ENCODE measurements at places on chromosomes 16 and 17.

GRCh38 chr16:2468725-2469398 lies 2.2 kb upstream of the NTN3 start:
- no peak for DNase-seq

GRCh38 chr17:57438066-57438731 lies 181.9 kb downstream of the MSI2 start:
- no peak for DNase-seq

GRCh38 chr17:72393553-72393952 lies 272.7 kb downstream of the SOX9 start:
- no peak for DNase-seq

- no peak for DNase-seq
Measured at GRCh38 chr17:48270899-48271298, 159.1 kb downstream of the SKAP1 start.

DNA sequence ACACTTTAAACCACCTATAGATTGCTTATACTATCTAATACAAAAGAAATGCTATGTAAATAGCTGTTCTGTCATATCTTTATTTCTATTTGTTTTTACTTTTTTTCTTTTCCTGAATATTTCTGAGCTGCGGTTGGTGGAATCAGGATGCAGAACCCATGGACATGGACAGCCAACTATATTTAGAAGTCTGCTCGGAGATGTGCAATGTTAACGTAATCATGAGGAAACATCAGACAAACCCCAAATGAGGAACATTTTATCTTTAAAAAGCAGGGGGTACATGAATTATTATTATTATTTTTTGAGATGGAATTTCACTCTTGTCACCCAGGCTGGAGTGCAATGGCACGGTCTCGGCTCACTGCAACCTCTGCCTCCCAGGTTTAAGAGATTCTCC lies 31.4 kb upstream of the GHDC start:
- no peak for DNase-seq

- no peak for DNase-seq
Measured at GRCh38 chr16:1832838-1833454, 5.9 kb downstream of the FAHD1 start.

- peak; percentile 84 for DNase-seq
Measured at GRCh38 chr17:40536295-40537171, 28.7 kb downstream of the CCR7 start.

- no peak for DNase-seq
Measured at GRCh38 chr16:64416216-64417005, 705.5 kb downstream of the CDH11 start.

GRCh38 chr16:51708861-51709260 lies 557.8 kb upstream of the SALL1 start:
- no peak for DNase-seq

GRCh38 chr17:76501018-76501826 lies at the start of gene RHBDF2:
Gene RHBDF2 (minus strand): TSS chr17:76501423. CDS start chr17:76481524, 19,899 bp downstream.
- DNase-seq, result peak; percentile 90

DNA sequence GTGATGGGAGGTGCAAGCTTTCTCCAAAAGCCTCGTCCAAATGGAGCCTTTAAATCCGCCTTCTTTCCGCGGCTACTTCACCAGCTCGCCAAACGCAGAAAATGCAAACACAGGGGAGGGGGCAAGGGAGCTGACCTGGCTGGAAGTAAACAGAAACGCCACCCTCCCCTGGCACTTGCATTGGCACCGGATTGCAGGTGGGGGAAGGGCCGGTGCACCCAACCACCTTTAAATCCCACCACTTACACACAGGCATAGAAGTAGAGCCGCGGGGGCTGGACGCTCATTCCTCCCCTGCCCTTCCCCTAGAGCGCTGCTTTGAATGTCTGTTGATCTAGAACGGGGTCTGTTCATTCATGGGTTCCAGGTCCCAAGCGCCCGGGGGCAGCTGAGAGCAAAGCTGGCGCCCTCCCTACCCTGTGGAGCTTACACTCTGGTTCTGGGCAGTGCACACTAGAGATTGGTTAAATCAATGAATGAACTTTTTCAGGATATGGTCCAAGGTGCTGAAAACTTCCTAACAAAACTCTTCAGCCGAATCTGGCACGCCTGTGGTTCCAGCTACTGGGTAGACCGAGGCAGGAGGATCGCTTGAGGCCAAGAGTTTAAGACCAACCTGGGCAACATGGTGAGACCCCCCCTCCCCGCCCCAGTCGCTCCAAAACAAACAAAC lies 920 bp upstream of the ZCCHC14 start:
- no peak for DNase-seq

GRCh38 chr17:50657627-50658026 lies 22.9 kb downstream of the ABCC3 start:
- no peak for DNase-seq

GRCh38 chr17:58666858-58667267 lies 25.0 kb downstream of the TEX14 start:
- peak; percentile 92 for DNase-seq

- no peak for DNase-seq
Measured at GRCh38 chr17:72772331-72772821, 320.1 kb downstream of the SLC39A11 start.

GRCh38 chr16:2090777-2091546 lies 43.2 kb downstream of the TSC2 start:
- DNase-seq, result peak; percentile 81

- no peak for DNase-seq
Measured at GRCh38 chr17:59046192-59046591, 60.5 kb downstream of the TRIM37 start.

DNA sequence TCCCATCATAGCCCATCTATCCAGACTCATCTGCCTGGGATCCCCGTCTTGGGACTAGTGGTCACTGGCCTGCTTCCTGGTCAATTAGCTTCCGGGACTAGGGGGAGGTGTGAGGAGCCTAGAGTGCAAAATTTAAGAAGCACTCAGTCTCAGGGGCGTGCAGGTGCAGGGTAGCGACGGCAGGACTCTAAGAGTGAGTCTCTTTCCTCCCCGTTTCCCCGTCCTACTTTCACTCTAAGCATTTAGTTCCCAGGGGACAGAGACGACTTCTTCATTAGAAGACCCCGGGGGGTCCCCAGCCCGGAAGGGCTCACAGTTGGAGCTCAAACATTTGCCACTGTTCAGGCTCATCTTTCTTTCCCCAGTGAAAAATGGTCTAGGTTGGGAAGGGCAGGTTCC lies 677 bp upstream of the ZNHIT3 start:
- DNase-seq, result no peak

DNA sequence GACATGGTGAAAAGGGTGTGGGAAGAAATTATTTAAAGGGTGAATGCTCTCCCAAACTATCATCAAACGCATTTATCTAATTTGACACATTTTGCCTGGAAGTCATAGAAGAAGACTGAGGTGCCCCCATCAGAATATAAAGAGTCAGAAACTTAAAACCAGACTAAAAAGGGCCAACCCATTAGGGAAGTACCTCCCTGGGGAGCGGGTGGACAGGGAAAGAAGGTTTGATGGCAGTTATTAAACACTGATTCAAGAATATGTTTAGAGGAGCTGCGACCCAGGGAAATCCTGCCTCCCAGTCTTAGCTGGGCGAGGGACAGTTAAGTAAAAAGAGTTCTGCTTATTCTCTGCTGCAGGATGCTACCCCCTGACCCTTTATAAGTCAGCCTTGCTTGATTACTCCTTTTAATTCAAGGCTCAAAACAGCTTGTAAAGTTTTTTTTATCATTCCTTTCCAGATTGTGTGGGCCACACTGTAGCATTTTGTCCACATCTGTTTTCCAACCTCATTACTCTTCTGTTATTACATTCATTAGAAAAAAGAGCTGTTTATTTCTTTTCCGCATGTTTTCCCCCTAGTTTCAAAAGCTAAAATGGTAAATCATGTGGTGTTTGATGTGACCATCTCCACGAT lies 138.5 kb upstream of the TBX2 start:
- DNase-seq, result no peak

DNA sequence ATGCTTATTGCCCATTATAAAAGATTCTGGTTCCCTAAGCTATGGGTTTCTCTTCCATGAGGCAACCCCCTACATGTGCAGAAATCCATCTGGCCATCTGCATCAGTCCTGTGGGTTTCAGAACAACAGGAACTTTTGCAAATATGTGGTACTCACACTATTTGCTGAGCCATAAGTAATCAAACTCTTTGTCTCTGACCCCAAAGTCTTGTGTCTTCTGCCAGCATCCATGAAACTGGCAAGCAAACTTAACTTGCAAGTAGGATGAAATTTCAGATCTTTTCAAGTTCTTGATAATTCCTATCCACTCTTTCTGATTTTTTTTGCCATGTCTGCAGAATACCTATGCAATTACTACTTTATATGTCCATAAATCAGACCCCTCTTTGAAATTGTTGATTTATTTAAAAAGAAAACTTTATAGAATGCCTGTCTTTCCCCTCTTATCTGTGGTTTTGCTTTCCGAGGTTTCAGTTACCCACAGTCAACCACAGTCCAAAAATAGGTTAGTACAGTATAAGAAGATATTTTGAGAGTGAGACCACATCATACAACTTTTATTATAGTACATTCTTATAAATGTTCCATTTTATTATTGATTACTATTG lies 158.4 kb upstream of the IRX3 start:
- no peak for DNase-seq

- no peak for DNase-seq
Measured at GRCh38 chr16:13269905-13270528, 368.6 kb downstream of the SHISA9 start.

- no peak for DNase-seq
Measured at GRCh38 chr17:80839511-80839941, 152.1 kb upstream of the CHMP6 start.

- DNase-seq, result peak; percentile 88
Measured at GRCh38 chr17:8173056-8173870, 2.9 kb downstream of the TMEM107 start.

DNA sequence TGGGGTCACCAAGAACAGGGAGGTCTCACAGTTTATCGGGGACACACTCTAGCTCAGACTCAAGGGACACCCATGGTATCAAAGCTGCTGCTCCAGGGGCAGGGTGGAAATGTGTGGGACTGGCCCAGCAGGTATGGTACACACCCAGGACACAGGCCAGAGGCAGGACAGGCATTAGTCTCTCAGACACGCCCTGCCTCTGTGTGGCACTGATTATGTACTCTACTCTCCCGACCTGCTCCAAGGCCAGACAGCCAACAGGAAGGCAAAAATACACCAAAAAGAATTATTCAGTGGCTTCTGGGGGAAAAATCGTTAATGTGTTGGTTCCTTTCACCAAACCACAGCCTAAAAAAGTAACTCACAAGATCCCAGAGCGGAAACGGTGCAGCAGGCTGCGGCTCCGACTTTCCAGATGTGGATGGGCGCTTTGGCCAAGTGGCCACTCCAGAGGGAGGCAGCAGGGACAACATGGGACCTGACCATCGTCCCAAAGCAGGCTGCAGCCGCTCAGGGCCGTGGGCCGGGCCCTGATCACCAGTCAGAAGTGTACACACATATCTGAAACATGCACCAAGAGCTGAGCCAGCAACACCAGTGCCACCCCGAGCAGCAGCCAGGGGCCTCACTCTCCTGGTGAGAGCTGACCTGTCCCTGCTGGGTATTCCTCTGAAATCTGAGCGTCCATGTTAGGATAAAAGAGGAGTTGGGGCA lies 1.0 kb upstream of the SIRT7 start:
- DNase-seq, result peak; percentile 54

DNA sequence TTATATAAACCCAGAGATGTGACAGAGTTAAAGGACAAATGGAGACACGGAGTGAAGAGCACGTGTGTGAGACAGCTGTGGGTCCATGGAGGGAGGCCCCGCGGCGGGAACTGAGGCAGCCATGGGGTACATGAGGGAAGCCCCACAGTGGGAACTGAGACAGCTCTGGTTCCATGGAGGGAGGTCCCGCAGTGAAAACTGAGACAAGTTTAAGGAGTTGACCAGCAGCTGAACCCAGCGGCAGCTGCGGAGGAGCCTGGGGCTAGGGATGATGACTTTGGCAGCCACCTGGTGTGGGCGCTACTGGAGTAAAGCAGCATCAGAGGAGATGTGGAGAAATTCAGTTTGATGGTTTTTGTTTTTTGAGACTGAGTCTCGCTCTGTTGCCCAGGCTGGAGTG lies 185.1 kb downstream of the RPTOR start:
- no peak for DNase-seq

- DNase-seq, result no peak
Measured at GRCh38 chr17:64992325-64992802, 64.2 kb downstream of the GNA13 start.

DNA sequence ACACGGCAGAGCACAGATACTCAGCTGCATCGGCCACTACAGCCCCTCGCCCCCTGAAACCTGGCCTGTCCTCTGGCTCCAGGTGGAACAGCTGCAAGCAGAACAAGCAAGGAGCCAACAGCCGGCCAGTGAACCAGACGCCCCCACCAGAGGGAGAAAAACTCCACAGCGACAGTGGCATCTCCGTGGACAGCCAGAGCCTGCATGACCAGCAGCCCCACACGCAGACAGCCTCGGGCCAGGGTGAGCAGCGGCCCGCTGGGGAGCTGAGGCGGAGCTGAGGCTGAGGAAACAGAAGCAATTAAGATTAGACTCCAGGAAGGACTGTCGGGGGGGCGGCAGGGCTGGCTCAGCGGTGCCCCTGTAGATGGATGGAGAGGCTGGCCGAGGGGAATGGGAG lies 16.7 kb downstream of the NGFR start:
- DNase-seq, result no peak

DNA sequence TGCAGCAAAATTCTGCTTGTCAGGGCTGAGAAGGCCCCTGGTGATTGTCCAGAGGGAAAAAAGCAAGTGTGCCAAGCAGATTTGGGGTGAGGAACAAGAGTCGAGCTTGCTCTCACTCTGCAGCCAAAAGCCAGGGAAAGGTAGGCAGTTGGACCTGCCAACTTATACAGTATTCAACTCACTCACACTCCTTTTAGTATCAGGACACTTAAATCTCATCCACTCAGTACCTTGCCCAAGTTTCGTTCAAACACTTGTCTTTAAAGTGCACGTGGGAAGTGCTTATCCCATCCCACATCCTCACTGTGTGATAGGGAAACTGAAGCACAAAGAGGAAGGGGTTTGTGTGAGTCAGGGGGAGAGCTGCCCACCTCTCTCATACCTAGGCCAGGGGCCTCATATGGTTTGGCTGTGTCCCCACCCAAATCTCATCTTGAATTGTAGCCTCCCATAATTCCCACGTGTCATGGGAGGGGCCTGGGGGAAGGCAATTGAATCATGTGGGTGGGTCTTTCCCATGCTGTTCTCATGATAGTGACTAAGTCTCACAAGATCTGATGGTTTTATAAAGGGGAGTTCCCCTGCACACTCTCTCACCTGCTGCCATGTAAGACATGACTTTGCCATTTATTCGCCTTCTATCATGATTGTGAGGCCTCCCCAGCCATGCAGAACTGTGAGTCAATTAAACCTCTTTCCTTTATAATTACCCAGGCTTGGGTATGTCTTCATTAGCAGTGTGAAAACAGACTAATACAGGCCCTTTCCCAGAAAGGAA lies 25.6 kb upstream of the CES5A start:
- DNase-seq, result no peak

- DNase-seq, result no peak
Measured at GRCh38 chr17:79619636-79620206, 8.9 kb upstream of the RBFOX3 start.

GRCh38 chr16:69616082-69616481 lies 50.3 kb downstream of the NFAT5 start:
- no peak for DNase-seq

DNA sequence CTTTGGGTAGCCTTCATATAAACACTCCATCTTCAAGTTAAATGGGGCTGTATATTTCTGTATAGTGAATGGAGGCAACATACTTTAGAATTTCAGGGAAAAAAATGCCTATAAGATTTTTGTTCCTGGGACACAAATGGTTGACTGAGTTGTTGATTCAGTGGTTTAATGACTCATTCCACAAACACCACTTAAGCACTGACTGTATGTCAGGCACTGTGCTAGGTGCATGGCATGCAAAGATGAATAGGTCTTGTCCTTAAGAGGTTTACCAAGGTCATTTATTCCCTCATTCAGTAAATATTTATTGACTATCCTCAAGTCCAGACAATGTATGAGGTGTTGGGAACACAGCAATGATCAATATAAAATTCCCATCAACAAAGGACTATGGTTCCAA lies 417.1 kb downstream of the CA10 start:
- no peak for DNase-seq
